ENCODE measurements at places on chromosomes 4 and X.

DNA sequence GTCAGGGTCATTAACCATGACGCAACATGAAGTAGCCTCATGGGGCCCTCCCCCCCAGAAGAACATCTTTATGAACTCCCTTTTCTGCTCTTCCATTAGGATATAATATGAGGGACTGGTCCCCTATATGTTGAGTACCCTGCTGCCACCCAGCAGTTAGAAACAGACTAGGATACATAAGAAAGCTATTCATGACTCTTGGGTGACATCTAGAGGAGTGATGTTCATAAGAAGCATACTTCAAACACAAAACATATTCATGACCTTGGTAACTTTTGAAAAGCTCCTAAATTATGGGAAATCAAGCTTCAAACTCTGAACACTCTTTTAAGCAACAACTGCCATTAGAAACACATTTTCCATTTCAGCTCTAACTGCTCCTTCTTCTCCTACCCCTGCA, 155.2 kb upstream of the SPIN4 start:
- peak; percentile 6 for DNase-seq

DNA sequence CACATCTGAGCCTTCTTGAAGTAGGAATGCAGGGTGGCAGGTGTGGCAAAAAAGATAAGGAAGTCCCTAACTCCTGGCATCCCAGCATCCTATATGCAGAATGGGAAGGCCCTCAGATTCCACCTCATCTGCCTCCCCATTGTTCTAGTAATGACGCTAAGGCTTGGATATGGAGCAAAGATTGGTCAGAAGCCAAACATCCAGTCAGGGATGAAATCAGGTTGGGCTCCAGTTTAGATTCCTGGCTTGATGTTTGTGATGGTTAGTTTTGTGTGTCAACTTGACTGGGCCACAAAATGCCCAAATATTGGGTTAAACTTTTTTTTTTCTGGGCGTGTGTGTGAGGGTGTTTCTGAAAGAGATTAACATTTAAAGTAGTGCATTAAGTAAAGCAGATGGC, 39.6 kb upstream of the MAGEA4 start:
- DNase-seq, result no peak

DNA sequence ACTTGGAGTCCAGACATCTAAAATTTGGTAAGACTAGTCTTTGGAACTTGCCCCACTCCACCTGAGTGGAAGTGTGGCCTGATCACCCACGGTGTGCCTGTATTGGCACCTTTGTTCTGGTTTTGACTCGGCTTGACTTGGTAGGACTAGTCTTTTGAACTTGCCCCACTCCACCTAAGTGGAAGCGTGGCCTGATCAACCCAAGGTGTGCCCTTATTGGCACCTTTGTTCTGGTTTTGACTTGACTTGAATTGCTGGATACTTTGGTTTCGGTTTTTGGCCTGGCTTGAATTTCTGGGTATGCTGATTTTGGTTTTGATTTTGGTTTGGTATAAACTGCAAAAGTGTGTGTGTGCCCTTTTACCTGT, 44.7 kb upstream of the UGT2B7 start:
- no peak for DNase-seq

- no peak for DNase-seq
Observed at GRCh38 chr4:10046471-10046870, 25.2 kb upstream of the SLC2A9 start.

DNA sequence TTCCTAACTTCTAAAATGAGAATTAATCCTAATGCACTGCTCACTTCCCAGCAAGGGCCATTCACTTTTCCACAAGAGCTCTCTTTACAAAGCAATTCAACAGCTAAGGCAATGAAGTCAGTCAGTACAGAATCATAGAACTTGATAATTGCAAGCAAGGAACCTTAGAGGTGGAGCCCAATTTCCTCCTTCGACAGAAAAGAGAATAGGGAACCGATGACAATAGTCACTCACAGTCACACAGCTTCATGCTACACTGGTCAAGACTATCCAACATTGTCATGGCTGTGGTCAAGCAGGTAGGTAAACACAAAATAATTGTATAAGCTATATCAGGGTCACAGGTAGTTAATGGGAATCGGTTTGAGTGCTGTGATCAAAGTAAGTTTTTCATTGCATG, 90.0 kb downstream of the ELOVL6 start:
- DNase-seq, result peak; percentile 24

- DNase-seq, result peak; percentile 45
Observed at GRCh38 chr4:3369781-3370674, 71.7 kb upstream of the HGFAC start.

GRCh38 chr4:133464311-133464710, 315.2 kb downstream of the PCDH10 start:
- DNase-seq, result no peak

GRCh38 chr4:11587797-11588196, 159.1 kb upstream of the HS3ST1 start:
- DNase-seq, result no peak

DNA sequence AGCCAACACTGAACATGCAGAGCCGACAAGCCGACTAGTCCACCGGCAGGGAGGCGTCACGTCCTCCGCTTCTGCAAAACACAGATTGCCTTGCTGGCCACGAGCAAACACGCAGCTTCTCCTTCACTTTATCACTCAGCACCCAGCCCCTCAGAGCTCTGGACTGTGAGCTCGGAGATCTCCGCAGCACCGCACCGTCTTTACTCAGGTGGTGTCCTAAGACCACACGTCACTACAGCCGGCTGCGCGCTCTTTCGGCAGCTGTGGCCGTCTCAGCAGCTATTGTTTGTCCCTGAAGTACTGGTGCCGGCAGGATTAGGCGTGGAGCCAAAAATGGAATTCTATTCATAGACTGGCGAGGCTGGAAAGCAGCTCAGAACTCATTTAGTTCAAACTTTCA, 72.0 kb downstream of the FAT1 start:
- no peak for DNase-seq

DNA sequence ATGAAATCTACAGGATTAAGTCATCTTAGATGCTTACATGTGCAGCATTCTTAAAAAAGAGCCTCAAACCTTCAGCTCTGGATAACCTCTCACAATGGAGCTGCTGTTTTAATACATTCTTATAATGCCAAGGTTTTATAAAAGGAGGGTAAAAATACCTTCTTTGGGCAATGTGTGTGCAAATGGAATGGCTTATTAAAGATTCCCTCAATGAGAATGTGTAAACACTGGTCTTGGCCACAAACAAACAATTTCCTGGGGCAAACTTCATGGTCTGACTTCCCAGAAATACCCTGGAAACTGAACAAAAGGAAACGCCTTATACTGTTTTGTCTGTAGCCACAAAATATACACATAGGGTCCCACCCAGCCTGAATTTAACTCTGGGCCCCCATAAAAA, 148.6 kb upstream of the INTU start:
- no peak for DNase-seq

DNA sequence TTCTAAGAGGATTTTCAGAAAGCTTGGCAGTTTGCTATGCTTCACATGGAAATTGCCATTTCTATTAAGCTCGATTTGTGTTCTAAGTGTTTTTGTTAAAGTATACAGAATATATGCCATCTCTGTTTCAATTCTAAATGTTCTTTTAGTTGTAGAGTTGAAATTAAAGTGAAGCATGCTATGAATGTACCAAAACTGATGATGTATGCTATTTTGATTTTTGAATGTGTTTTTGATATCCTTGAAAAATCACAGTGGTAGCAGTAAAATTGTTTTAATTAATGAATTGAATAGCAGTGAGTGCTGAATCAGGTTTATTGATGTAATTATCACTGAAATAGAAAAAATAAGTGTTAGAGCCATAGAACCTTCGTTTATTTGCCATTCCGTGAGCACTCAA, 110.9 kb downstream of the TENM3 start:
- no peak for DNase-seq

GRCh38 chr4:99359480-99360204, 7.1 kb upstream of the ADH1C start:
- no peak for DNase-seq

DNA sequence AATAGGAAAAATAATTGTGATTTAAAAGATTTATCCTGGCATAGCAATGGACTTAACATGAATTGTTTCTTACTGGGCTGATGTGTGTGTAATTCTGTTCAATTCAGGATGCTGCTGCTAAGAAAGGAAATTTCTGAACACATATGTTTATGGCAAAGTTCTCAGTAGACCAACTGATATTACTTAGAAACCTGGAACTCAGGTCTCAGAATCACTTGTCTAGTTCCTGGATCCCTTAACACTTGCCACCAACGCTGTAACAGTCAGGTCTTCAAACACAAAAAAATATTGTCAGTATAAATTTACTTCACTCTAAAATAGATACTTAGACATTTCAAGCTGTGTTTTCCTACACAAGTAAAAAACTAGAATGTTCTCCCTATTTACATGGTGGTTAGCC, 5.5 kb downstream of the CASP3 start:
- DNase-seq, result no peak

DNA sequence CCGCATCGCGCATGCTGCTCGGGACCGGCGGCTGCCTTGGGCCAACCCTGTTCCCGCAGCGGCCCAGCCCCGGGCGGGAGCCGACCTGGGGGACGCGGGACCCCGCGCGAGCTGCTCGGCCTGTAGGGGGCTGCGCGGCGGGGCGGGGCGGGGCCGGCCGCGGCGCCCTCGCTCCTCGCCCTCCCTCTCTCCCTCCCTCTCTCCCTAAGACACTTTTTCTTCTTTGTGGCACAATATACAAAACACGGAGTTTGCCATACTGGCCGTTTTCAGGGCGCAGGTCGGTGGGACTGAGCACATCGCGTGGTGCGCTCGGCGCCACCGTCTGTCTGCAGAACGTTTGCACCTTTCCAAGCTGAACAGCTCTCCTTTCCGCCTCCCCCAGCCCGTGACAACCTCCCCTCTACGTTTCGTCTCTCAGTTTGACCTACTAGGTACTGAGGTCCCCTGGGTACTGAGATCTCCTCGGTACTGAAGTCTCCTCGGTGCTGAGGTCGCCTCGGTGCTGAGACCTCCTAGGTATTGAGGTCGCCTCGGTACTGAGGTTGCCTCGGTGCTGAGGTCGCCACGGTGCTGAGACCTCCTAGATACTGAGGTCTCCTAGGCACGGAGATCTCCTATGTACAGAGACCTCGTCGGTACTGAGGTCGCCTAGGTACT, 261.1 kb upstream of the PLCXD1 start:
- DNase-seq, result no peak

DNA sequence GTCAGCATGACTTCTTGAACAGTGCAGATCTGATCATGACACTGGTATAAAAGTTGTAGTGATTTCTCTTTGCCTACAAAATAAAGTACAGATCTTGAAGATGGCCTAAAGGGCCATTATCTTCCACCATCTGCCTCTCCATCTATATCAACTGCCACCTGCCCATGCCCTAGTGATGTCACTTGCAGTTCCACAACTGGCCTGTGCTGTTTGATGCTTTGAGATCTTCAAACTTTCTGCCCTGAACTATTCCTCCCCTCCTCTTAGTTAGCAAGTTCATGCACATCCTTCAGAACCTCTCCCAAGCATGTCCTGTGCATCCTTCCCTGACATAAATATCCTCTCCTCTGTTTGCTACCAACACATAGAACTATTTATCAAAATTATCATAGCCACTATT, 217.0 kb downstream of the SOWAHB start:
- DNase-seq, result no peak

DNA sequence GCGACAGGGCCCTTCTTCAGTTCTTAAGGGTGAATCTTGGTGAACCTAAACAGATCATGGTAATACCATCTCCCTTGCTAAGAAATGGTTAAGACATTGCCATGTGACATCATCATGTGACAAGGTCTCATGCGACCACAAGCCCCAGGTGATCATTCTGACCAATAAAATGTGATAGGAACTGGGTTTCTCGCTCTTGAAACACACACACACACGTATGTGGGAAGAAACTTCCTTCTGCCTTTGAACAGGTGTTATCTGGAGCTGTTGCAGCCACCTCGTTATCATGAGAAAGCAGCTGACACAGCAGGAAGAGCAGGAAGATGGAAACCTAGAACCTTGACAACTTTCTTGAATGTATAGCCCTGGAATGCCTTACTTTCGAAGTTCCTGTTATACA, 10.2 kb downstream of the SOD3 start:
- DNase-seq, result no peak

DNA sequence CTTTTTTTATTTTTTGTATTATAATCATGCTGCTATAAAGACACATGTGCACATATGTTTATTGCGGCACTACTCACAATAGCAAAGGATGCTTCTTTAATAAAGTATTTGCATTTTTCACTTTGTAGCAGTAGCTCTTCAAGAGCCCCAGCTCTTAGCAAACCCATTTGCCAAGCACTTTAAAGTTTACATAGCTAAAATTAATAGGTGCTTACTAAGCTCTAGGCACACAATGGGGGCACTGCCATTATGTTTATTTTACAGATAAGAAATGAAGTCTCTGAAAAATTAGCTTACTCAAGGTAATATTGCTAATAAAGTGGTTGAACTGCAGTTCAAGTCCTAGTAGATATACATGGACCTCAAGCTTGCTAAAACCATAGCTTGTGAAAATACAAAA, 230.3 kb upstream of the ARHGAP24 start:
- no peak for DNase-seq

- DNase-seq, result no peak
Observed at GRCh38 chr4:140300271-140300970, 73.0 kb upstream of the SCOC start.

DNA sequence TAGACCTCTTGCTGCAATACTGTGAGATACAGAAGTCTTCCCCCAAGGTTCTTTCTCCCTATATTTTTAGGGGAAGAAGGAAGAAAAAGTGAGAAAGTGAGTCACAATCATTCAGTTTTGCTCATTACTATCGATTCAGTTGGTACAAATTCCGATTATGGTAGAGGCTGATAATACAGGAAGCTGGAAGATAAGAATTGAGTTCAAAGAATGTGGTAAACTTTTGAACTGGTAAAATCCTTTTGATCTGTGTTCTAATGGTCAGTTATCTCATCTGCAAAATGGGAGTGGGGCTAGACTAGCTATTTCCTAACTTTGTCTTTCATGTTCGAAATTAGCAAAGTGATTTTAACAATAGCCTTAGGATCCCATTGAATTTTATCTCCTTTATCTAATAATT, 101.4 kb upstream of the FAT1 start:
- no peak for DNase-seq

DNA sequence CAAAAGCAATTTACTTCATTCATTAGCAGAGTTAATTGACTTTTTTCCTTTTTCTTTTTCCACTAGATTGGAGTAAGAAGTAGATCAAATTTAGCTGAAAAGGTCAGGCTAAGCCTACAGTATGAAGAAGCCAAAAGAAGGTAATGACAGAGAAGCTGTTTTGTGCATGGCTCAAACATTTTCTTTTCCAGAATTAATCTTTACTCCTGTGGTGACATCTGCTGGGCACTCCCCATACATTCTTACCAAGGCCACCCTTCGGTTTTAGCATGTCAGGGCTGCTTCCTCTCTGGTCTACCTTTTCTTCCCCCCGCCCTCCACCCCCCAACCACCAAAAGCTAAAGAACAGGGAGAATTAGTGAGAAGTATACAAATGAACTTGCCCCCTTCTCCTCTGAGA, 70.2 kb downstream of the CLDN22 start:
- peak; percentile 22 for DNase-seq

DNA sequence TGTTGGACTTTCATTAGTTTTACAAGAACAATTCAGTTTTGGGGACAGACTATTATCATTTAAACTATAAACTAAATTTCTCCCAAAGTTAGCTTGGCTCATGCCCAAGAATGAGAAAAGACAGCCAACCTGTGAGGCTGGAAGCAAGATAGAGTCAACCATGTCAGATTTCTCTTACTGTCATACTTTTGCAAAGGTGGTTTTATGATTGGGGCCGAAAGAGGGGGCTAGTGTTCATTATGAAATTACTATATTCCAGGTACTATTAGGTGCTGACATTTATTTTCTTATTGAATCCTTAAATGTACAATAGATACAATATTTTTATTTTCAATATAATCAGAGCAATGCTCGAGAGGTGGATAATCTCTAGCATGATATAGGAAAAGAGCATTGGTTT, 30.6 kb downstream of the HERC6 start:
- DNase-seq, result no peak

GRCh38 chr4:122758033-122758432, 25.5 kb downstream of the BBS12 start:
- peak; percentile 33 for DNase-seq

All from GM13976 (cell line).